ENCODE measurements at places on chromosomes 1 and 21.
A peak's percentile ranks its signal among the peaks of the same experiment; 100 is the strongest.

DNA sequence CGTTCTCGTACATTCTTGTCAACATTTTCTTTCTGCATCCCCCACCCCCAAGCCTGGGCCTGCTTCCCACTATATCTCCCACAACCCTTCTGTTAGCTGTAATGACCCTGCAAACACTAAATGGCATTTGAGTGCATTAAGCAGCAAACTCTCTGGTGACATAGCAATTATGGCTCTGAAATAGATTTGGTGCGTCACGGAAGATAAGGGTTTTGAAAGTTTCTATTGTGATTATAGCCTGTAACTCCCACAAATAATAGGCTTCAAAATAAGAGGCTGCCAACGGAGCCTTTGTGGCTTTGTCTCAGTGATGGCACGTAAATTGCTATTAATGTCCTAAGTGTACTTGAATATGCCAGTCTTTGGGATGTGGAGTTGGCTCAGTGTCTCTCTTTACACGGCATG lies 277.6 kb downstream of the PBX1 start:
- DNase-seq, result no peak

DNA sequence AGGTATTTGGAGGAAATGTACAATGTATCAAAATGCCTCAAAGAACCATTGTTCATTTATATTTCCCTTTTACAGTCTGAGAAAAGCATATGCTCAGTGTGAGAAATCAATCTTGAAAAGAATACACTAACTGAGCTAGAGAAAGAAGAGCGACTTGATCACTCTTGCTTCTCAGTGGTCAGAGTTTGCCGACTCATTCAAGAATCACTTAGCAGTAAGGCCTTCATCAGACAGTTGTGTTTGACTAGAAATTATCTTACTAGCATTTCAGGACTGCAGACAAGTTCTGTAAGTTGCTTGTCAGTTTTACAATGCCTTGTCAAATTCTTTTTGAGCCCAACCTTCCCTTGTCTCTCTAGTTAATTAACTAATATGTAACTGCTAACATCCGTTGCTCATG lies 12.9 kb downstream of the RGS18 start:
- DNase-seq, result no peak

DNA sequence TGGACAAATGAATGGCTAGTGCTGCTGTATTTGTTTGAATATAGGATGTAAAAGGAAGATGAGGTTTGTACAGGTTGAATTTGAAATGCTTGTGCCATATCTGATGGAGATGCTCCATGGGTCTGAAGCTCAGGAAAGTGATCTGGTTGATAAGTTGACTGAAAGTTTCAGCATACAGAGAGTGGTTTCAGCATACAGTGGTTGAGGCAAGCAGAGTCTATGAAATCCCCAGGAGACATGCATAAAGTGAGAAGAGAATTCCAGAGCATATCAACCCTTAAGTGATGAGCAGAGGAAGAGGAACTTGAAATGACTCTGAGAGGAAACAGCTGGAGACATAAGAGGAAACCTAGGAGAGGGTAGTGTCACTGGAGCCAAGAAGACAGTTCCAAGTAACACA lies 21.7 kb downstream of the TCHHL1 start:
- no peak for DNase-seq

GRCh38 chr1:32729254-32730046 lies 26.9 kb upstream of the SYNC start:
- no peak for DNase-seq

DNA sequence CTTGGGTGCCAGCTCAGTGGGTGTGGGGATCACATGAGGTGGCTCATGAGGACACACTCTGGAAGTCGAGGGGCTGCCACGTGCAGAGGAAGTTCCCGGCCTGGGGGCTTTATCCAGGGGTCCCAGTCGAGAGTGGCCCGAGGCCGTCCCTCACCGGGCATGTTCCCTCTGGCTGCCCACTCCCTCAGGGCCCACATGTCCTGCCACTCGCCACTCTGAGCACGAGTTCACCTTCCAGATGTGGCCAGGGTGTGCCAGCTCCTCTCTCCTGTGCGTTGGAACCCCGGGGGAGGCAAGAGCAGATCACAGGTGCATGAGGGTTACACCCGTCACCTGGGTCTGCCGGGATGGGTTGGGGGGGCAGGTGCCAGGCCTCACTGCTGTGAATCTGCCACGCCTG lies 14.6 kb downstream of the TMEM201 start:
- DNase-seq, result no peak

DNA sequence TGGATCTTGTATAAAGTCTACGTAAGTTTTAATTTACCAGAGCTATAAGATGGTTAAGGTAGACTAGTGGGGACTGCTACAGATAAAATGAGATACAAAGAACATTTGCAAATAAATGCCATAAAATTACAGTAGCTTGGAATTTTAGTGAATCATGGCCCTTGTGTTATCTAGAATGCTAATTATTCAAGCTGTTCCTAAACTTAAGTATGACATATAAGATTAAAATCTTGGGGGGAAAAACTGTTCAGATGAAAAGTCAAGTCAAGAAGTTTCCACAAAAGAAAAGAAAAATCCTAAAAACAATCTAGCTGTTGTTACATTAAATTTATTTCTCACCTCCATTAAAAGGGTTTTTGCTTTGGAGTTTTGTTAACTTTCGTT lies 51.7 kb downstream of the SIM2 start:
- DNase-seq, result no peak

DNA sequence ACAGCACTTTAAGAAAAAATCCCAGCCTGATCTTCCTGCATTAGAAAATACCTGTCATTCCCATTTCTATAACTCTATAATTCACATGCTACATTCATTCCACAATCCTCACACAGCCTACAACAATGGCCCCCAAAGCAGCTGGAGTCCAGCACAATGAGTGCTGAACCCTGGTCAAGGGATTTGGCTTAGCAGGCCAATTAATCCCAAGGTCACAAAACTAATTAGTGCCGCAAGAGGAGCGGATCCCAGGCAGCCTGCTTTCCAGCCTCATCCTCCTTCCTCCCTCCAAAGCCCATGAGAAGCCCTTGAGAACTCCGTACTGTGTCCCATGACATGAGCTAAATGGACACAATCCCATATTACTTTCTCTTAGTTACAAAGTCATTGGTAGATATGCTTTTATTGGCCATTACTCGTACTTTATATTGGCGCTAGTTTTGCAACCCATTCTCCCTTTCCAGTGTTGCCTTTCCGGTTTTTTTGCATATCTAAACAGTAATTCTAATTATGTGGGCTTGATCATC lies 94.8 kb downstream of the DAB1 start:
- no peak for DNase-seq

DNA sequence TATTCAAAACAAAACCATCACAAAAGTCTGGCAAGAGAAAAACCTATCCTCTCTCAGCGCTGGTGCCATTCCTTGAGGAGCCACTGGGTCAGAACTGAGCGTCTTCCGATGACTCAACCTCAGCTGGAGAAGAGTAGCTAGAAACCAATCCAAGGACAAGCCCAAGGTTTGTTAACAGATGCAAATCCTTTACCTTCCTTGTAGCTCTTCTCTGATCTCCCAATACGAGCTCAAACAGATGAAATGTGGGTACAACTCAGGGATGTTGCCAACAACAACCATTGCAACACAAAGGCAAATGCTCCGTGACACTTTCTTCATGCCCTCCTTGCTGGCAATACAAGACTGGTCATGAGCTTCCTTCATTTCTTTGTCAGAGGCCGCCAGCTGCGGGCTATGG lies 337.1 kb downstream of the SIPA1L2 start:
- no peak for DNase-seq

- peak; percentile 37 for DNase-seq
These were observed 654 bp upstream of the ARHGEF2 start for GRCh38 chr1:155978973-155979429.

GRCh38 chr1:235942979-235943575 lies 76.4 kb upstream of the LYST start:
- no peak for DNase-seq

DNA sequence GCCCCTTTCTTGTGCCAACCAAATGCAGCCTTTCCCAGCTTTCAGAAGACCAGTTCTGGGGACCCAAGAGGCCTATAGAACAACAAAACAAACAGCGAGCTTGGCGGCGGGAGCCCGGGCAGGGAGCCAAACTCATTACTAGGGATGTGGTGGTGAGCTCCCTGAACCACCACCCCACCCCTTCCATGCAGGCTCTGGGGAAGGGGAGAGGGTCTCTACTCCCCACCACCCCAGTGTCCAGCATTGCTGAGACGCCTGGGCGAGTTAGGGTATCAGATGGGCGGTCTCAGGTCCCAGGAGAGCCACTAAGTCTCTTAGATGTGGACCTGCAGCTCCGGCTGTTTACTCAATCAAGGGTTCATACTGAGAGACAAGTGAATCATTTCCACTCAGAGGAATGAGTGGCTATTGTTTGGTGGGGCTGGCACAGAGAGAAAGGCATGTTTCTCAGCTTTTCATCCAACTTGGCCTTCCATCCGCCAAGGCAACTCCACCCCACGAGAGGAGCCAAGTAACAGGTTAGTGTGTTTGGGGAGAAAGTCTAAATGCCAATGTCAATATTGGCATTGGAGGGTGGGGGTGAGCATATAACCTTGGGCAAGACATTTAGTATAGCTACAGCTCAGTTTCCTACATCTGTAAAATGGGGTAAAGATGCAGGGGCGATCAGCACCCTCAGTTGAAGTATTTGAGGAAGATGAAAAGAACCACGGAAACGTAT lies 40.9 kb downstream of the PLXNA2 start:
- no peak for DNase-seq

- DNase-seq, result no peak
These were observed 33.0 kb downstream of the SETD4 start for GRCh38 chr21:36027347-36027746.
